ENCODE measurements at places on chromosomes 7 and 10.

- DNase-seq: peak; percentile 20
Measured at GRCh38 chr10:59907537-59907917, 1.2 kb upstream of the CCDC6 start.

GRCh38 chr10:26335574-26336093, 102.5 kb upstream of the APBB1IP start:
- no peak for DNase-seq

DNA sequence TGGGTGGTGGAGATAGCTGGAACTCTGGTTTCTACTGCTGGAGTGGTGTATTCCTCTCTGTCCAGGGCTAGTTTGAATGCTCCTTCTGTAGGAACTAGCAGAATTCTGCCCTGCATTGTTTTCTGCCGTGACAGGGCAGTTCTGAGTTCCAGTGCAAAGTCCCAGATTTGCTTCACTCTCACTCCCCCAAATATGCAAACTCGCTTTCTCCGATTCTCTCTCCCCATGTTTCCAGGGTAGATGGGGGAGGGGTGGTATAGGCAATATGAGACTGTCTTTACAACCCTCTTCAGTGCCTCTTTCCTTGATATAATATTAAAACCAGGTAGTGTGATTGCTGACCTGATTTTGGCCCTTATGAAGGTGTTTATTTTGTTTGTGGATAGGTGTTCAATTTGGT, 693.3 kb upstream of the GRM3 start:
- DNase-seq: no peak

DNA sequence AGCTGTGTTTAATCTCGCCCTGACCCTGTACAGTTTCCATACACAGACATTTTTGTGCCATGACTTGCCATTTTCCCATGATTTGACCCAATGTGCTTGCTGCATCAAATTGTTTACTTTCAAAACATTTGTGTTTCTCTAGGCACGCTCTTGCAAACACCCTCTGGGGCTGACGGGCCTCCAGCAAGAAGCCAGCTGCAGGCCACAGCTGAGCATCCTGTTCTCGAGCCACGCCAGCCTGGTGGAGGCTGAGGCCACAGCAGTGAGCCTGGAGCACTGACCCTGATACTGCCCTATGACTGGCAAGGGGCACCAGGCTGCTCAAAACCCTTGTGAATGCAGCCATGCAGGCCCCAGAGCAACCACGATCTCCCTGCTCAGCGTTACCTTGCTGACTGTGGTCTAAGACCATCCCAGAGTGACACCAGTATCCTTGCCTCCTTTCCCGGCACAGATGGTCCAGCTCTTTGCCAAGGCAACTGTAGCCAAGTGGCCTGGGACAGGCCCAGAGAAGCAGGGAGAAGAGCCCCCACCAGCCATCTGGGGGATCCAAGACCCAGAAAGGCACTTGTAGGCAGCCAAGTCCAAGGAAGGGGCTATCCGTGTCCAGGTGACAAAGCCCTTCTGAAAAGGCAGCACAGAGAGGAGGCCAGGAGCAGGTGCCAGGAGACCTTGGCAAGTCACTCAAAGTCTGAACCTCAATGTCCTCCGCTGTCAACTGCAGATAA, 78.5 kb downstream of the OAT start:
- no peak for DNase-seq

DNA sequence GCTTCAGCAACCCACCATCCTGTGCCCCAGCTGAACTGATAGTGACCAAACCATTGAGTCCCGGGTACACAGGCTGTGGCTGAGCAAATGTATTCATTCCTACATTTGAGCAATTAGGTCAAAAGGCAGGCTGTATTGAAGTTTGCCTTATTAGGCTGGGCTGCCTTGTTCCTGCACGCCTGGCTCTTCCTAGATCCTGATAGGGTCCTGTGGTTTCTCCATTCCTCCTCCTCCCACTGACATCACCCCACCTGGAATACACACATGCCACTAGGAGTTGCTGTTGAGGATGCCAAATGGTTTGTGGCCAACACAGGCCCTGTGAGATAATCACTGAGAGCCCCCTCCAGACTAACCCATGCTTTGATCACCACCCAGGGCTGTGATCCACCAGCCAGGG, 66.4 kb upstream of the FGFR2 start:
- DNase-seq: no peak

- DNase-seq: no peak
Measured at GRCh38 chr7:3598854-3599253, 297.8 kb downstream of the SDK1 start.

- no peak for DNase-seq
Measured at GRCh38 chr10:88318803-88319202, 264.3 kb downstream of the RNLS start.

- DNase-seq: no peak
Measured at GRCh38 chr7:139915268-139915863, 86.3 kb downstream of the TBXAS1 start.

DNA sequence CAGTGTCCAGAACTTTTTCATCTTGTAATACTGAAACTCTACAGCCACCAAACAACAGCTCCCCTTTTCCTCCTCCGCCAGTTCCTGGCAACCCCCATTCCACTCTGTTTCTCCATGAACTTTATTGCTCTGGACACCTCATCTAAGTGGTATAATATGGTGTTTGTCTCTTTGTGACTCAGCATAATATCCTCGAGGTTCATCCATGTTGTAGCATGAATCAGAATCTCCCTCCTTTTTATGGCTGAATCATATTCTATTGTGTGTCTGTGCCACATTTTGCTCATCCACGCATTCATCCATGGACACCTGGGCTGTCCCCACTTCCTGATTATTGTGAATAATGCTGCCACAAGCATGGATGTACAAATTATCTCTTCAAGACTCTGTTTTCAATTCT, 124.4 kb upstream of the FGFR2 start:
- DNase-seq: no peak
